Fibroblast of villous mesenchyme (primary cell): ENCODE measurements at places on chromosomes 6 and 20. TPM values are rescaled to one million over a fixed set of nuclear protein-coding genes. Genes with fewer than 3 reads are reported as not detected.

The NMBR gene
- total RNA-seq: not detected in 2 replicates

The ENPP4 gene
- 0.32 and 2.2 TPM in 2 replicates for total RNA-seq

The MICB gene
- 15.5 and 30.7 TPM in 2 replicates for total RNA-seq

The DAAM2 gene
- total RNA-seq: 13.8 and 16.1 TPM in 2 replicates

The VNN1 gene
- under 0.01 TPM in 2 replicates for total RNA-seq

The LPIN3 gene
- 5.6 and 7.4 TPM in 2 replicates for total RNA-seq

The METTL24 gene
- 0.32 TPM in 1 of 2 replicates, not detected in the other for total RNA-seq

The TMEM200A gene
- total RNA-seq: 43.6 and 47.7 TPM in 2 replicates

GRCh38 chr20:24762791-24763350 lies 186.2 kb upstream of the CST7 start:
- DNase-seq: no peak

DNA sequence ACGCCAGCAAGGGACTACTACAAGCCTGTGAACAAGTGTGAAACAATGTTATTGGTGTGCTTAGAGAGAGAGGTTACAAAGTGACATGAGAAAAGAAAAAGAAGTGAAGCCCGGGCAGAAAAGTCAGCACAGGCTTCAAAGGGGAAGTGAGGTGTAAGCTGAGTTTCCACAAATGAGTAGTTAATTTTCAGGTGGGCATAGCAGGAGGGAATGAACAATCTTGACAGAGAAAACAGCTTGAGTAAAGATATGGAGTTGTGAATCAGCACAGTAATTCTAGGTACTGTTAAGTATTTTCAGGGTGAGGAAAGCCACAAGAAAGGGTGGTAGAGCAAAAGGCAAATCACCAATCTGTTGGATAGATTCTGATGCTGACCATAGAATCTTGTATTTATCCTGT lies 4.3 kb downstream of the KCNQ5 start:
- DNase-seq: no peak

DNA sequence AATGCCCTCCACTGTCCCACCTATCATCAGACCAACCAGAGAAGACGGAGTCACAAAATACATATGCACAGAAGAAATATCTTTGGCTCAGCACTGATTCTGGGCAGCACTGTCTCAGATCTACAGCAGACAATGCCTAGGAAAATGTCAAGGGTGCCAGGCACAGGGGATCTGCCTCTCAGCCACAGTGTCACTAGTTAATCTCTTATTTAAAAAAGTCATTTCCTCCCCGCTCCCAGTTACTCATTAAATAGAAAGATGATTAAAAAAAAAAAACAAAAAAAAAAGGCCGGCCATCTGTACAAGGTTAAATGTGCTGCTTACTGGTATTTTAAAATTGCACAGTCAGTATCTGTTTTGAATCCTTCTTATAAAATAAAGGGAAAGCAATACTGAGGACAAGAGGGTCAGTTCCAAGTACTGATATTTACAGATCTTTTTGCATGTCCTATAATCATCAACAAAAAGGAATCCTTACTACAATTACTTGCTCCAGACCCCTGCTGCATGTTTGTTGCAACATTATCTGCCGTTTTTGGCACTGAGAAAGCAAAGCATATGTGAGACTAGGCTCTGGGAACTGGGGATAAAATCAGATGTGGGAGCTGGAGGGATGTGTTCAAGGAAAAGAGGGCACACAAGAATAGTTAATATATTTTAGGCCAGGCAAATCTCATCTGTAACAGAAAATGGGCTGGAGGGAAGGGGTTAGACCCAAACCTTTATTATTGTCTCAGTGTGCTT lies 299.3 kb downstream of the KIF16B start:
- DNase-seq: peak; percentile 8

DNA sequence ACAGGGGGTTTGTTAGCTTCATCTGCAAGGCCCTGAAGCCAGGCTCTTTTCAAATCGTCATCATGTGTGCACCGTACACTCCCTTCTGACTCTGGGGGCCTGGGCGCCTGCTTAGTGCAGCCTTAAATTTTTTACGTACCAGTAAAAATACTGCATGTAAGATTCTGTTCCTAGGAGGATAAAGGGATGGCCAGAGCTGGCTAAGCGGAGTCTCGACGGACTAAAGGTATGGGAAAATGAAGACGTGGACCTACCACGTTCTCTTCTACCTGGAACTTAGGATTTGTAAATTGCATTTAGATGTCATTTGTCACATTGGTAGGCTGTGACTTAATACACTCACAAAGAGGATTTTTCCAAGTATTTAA lies 149.3 kb upstream of the AFDN start:
- no peak for DNase-seq

DNA sequence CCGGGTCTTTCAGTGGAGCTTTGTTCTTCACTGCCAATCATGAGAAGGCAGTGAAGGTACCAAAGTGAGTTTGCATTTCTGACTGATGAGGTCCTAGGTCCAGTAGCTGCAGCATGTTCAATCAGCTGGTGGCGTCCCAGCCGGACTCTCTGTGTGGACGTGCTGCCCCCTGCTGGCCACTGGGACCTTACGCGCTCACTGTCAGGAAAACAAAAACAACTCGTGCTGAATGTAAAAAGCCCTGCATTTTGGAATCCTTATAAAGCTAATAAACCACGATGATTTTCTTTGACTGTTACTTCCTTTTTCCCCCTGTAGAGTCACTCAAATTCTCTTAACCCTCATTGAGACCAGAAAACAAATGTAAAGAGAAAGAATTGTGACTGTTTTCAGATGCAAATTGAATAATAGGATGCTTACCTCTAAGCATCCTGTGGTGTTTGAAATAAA lies 4.9 kb upstream of the CD24 start:
- DNase-seq: peak; percentile 79

GRCh38 chr20:44648579-44648978 lies 2.9 kb downstream of the ADA start:
- no peak for DNase-seq

- DNase-seq: no peak
Measured at GRCh38 chr6:56875961-56876360, 78.9 kb upstream of the BEND6 start.

DNA sequence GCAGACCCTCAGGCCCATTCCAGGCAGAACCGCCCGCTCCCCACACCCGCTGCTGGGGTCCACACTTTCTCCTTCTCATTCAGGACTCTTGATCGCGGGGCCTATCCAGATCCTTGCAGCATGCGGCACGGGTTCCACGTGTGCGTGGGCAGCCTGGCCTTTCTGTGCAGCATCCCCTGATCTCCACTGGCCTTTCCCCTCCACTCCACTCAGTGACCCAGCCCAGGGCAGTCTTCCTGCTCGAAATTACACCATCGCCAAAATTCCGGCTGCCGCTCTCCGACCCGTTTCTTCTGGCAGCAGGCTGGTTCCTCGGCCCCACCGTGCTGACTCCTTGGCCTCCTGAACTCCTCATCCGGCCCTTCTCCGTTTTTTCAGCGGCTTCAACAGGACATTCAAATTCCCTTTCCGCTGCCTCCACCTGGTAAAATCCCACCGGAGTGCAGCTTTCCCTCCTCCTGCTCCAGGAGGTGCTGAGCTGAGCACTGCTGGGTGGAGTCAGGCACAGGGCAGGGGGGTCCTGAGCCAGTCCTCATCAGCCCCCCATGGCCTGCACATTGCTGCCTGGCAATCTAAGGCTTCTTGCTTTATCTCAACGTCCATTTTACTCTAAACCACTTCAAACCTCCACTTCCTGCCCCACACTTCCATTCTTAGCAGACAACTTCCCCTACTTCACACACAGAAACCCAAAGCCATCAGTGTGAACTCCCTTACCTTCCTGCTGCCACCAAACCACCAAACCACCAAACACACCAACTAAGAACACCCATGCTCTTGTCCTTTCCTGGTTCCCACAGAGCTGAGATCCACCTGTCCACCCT lies 9.0 kb downstream of the SFT2D1 start:
- no peak for DNase-seq

GRCh38 chr6:160933256-160933655 lies 58.3 kb upstream of the MAP3K4 start:
- no peak for DNase-seq

GRCh38 chr20:21396599-21397340 lies 556 bp downstream of the NKX2-4 start:
- no peak for DNase-seq

DNA sequence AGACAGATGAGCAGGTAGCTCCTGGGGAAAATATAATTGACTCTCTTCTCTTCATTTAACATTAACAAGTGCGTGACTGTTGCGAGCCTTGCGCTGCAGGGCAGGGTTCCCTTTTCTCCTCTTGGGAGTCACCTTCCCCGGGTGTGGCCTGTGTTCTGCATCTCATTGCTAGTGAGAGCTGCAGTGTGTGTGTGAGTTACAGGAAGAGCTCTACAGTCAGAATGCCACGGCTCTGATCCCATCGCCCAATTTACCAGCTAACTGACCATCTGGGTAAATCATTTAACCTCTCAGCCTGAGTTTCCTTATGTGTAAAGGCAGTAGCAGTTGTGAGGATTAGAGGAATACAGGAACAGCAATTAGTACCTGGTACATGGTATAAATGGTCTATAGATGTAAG lies 106.8 kb upstream of the NUP153 start:
- no peak for DNase-seq

DNA sequence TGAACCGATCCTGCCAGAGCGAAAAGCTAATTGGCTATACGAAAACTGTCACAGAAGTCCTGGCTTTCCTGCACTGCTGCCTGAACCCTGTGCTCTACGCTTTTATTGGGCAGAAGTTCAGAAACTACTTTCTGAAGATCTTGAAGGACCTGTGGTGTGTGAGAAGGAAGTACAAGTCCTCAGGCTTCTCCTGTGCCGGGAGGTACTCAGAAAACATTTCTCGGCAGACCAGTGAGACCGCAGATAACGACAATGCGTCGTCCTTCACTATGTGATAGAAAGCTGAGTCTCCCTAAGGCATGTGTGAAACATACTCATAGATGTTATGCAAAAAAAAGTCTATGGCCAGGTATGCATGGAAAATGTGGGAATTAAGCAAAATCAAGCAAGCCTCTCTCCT lies 14.2 kb downstream of the CCR6 start:
- DNase-seq: no peak

DNA sequence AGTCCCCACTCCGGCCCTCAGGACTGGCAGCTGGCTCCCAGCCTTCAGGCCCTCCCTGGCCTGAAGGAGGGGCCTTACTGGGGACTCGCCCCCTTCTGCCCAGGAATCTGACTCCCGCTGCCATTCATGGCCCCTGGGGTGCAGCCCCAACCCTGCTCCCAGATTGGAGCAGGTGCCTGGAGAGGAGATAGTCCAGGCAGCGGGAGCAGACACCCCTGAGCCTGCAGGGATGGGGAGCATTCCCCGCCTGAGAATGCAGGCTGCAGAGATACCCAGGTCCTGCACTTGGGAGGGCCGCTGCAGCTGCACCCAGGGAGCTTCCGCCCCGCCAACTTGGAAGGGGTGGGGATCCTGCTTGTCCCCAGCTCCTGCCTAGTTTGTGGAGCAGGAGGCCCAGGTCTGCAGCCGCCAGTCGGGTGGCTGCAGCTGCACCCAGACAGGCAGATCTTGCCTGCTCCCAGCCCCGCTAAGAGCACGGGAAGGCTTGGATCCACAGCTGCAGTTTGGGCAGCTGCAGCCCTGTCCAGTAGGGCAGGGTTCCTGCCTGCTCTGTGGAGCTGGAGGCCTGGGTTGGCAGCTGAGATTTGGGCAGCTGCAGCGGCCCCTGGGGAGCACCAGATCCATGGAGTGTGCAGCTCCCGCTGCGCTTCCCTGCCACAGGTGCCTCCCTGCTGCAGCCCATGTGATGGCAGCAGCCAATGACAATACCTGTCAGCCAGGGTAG lies 5.2 kb downstream of the GTSF1L start:
- DNase-seq: no peak

GRCh38 chr6:127515234-127515793 lies 3.8 kb downstream of the MTCL3 start:
- DNase-seq: peak; percentile 3

DNA sequence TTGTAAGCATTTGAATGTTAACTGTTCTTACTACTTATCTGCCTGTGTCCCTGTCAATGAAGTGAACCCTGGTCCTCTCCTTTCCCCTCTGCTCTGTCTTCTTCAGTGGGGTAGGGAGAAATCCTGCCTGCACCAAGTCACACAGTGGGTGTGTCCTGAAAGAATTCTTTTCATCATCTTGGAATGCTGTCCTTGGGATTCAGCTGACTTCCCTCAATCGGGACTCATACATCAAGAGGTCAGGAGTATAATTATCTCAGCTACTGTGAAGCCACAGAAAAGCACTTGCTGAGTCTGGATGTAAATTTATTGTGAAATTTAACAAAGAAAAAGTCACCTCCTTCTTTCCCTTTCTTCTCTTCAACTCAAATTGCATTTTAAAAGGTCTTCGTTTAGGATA lies 328.5 kb downstream of the SOX4 start:
- DNase-seq: no peak

DNA sequence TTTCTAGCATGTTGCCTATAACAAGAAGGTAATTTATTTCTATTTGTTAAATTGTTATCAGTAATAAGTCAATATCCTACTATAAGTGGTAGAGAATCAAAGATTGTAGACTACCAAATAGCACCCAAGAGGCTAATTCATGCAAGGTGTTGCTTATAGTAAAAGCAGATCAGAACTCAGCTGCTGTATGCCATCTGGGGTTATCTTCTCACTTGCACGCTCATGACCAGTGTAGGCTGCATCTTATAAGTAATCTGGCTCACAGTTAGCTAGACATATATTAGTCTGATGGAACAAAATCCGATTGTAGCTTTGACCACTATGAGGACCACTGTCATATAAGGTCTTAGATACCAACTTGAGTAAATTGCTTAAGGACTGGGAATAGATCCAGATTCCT lies 17.0 kb downstream of the TOP1 start:
- DNase-seq: no peak

DNA sequence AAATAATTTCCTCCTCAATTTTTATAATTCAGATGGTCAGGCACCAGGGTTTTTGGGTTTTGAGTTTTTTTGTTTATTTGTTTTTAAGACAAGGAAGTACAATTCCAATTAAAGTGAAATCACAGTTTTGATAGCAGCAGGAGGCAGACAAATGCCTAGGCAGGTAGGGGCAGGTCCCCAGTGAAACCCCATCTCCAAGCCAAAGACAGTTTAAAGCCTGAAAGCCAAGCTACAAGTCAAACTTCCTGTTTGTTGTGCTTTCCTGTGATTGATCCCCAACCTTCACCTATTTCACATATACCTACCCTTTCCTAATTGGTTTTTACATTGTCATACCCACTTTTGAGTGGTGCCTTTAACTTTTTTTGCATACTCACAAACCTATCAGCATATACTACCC lies 149.6 kb downstream of the MOXD1 start:
- no peak for DNase-seq

- DNase-seq: peak; percentile 80
Measured at GRCh38 chr20:36754656-36755222, 8.8 kb upstream of the NDRG3 start.

DNA sequence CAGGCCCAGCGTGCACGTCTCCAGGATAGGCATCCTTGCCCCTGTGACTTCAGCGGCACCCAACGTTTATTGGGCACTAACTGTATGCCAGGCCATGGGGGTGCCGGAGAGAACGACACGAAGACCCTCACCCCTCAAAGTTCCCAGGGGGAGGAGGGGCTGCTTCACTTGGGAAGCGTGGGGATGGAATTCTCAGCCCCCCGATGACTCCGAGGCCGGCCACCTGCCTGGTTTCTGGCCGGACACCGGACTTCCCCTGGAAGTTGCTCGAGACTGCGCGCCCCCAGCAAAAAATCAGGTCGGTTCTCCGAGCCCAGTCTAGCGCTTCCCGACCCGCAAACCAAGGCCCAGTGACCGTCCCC lies 275 bp upstream of the MAVS start:
- no peak for DNase-seq
